ENCODE measurements at places on chromosomes 11 and 22. TPM values are rescaled to one million over a fixed set of nuclear protein-coding genes. Genes with fewer than 3 reads are reported as not detected.

The SUSD2 gene
- total RNA-seq: 63.2 TPM

The SDF2L1 gene
- 47.2 TPM for total RNA-seq

The SYT7 gene
- total RNA-seq: 2.1 TPM

The API5 gene
- total RNA-seq: 90.6 TPM

The TRIM22 gene
- total RNA-seq: 122 TPM

The DDI1 gene
- total RNA-seq: not detected
